ENCODE measurements at places on chromosomes 3 and 15.
A peak's percentile ranks its signal among the peaks of the same experiment; 100 is the strongest.

- no peak for DNase-seq
Measured at GRCh38 chr3:134904241-134904771, 109.2 kb downstream of the EPHB1 start.

DNA sequence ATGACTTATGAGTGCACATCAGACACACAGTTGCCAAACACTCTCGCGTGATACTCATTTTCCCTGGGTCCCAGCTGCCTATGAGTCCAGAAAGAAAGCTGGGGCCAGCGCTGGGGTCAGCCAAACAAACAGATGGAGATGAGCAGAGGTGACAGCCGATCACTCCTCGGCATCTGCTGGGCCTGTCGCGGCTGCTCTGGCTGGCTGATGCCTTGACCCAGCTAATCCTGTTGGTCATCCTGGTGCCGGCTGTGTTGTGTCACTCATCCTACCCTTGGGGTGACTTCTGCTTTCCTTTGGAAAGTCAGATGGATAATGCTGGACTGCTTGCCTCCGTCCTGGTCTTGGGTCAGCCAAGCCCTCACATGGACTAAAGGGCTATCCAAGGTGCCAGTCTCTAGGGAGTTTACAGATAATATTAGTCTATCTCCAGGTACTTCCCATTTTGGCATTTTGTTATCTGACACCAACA, 105.3 kb upstream of the PDZRN3 start:
- DNase-seq: no peak

- peak; percentile 65 for DNase-seq
Measured at GRCh38 chr3:9715764-9716437, 12.3 kb downstream of the CPNE9 start.

- DNase-seq: no peak
Measured at GRCh38 chr3:49339581-49339940, 292 bp downstream of the USP4 start.

- no peak for DNase-seq
Measured at GRCh38 chr15:89728254-89728653, 22.8 kb downstream of the MESP1 start.

GRCh38 chr15:43905755-43906154, 79.0 kb downstream of the WDR76 start:
- no peak for DNase-seq

DNA sequence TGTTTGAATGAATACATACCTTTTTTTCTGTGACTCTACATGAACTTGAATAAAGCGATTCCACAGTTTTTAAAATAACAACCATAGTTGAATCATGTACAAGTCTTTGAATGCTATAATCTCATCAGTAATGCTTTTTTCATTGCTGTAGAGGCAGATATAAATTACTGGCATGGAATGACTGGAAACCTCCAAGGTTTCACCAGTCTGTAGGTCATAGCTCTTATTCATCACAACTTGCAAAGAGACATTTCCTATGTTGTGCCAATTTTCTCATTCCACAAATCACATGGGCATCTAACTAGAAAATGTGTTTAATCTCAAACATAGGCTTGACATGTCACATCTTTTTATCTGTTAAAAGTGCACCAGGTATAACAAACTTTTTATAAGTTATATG, 407.1 kb upstream of the KCNMB2 start:
- DNase-seq: no peak

DNA sequence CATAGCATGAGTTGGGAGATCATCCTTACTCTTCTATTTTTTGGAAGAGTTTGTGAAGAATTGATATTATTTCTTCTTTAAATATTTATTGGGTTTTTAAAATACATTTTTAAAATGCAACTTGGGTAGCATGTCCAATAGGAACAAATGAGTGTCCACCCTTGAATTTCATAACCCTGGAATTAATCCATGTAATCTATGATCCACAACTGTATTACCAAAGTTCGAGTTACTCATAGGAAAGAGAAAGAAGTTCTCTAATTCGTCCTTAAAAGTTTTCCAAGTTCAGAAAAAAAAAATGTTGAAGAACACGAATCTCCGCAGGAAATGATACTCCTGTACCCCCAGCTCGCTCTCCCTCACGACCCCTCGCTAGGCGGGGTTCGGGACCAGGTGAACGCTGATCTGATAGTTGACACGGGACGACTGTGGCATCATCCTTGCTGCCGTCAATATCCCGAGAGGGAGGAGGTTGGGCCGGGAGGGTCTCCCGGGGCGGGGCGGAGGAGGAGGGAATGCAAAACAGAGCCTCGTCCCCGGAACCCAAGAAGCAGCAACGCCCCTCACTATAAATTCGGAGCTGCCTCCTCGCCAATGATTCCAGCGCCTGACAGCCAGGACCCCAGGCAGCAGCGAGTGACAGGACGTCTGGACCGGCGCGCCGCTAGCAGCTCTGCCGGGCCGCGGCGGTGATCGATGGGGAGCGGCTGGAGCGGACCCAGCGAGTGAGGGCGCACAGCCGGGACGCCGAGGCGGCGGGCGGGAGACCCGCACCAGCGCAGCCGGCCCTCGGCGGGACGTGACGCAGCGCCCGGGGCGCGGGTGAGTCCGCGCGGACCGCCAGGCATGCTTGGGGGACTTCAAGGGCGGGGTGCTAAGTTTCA, at the start of gene AGTR1:
AGTR1 (plus strand) TSS at position 598 of the 884 bp plus-strand sequence. CDS start 43,133 bp downstream, outside the sequence.
- no peak for DNase-seq

GRCh38 chr3:127820221-127820825, 2.0 kb downstream of the MGLL start:
- DNase-seq: no peak

DNA sequence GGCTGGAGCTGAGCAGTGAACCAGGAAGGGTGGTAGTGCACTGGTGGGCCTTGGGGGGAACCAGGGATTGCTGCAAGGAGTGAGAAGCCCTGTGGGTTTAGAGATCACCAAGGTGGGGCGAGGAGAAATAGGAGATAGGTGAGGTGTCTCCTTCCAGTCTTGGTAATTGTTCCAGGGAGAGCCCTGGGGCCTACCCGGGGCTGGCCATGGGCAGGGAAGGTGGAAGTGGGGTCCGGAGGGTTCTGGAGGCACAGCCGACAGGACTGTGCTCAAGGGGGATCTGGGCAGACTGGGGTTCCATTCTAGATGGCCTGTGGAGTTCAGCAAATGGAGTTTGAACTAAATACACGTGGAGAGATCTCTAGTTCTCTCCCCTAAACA, 4.5 kb downstream of the CHST13 start:
- no peak for DNase-seq

DNA sequence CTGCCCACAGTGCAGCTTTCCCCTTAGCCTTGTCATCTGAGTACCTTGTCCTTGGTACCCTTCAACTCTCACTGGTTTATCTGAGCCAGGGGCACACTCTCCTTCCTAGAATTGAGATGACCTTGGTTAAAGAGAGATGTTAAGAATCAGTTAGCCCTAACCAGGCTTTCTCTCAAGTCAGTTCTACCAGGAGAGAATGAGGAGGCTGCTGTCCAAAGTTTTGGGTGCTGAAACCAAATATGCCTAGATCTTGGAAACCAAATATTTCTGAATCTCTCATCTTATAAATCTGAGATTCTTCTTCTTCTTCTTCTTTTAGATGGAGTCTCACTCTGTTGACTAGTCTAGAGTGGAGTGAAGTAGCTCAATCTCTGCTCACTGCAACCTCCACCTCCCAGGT, 12.0 kb upstream of the CTXND1 start:
- DNase-seq: no peak

DNA sequence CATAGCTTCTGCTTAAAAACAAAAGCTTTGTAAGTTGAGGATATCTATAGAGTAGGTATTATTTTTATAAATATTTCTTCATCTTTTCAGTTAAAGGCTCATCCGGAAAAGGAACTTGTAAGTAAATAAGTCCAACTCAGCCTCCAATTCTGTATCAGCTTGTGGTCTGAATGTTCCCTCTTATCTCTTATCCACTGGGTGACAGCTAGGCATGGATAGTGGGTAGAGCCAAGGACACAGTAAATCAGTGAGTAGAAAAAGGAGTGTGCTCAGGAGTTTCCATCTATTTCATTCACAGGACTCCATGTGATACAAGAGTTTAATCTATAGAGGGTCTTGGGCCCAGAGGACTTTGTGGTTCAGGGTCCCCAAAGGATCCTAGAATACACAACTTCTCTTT, 50.9 kb downstream of the FRMD5 start:
- no peak for DNase-seq

All from AG04450 (cell line).